ENCODE measurements at places on chromosomes 5 and 9. TPM values are rescaled to one million over a fixed set of nuclear protein-coding genes. Genes with fewer than 3 reads are reported as not detected.

GRCh38 chr9:126002476-126003350 is 255.5 kb downstream of the PBX3 start:
- DNase-seq: no peak

GRCh38 chr5:10266137-10266536 is 16.1 kb downstream of the CCT5 start:
- DNase-seq: no peak

DNA sequence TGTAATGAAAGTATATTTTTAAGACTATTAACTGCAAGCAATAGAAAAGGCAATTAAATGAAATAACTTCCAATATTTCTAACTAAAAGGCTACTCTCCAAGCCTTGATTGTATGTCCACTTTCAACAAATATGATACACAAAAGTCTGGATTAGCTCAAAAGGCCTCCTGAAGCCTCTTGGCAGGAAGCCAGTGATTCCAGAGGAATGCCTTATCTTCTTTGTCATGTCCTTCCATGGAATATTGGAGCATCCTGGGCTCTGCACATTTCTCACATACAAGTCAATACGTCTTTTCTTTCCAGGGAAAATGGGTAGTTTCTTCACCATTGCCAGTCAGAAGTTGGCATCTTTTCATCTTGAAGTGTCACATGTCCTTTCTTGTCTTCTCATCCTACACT is 357.8 kb downstream of the KDM4C start:
- DNase-seq: no peak

DNA sequence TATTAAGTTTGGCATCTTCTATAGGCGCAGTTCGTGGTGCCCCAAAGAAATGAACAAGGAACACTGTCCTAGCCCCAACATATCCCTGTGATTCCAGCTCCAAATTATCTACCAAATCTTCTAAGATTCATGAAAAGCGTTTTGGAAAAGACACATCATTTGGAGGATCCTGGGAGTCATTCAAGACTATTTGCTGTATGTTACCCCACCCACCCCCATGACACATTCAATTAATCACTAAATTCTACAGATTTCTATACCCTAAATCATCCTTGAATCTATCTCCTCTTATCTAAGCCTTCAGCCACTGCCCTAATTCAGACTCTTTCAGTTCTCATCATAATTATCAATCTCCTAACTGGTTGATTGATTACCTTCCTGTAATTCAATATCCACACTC is 5.5 kb upstream of the RUSC2 start:
- no peak for DNase-seq

DNA sequence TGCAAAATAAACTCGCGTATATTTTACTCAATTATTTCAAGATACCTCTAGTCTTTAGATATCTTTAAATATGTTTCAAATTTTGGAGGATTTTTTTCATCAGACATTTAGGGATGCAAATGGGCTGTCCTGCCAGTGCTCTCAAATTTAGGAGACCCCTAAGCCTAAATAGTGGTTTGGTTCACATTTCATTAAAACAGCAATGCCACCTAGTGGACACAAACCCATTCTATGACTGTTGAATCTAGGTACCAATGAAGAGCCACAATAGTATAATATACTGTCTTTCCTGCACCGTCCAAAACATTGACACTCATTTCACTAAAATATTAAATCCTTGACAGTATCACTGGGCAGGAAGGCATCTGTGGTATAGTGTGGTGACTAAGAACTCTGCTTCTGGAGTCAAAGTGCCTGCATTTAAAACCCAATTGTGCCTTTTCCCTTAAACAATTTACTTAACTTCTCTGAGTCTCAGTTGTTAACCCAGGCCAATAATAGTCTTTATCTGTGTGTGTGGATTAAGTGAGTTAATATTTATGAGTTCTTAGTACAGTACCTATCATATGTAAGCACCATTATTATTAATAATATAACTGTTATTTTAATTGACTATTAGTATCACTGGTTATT is 148.0 kb downstream of the RORB start:
- DNase-seq: no peak

DNA sequence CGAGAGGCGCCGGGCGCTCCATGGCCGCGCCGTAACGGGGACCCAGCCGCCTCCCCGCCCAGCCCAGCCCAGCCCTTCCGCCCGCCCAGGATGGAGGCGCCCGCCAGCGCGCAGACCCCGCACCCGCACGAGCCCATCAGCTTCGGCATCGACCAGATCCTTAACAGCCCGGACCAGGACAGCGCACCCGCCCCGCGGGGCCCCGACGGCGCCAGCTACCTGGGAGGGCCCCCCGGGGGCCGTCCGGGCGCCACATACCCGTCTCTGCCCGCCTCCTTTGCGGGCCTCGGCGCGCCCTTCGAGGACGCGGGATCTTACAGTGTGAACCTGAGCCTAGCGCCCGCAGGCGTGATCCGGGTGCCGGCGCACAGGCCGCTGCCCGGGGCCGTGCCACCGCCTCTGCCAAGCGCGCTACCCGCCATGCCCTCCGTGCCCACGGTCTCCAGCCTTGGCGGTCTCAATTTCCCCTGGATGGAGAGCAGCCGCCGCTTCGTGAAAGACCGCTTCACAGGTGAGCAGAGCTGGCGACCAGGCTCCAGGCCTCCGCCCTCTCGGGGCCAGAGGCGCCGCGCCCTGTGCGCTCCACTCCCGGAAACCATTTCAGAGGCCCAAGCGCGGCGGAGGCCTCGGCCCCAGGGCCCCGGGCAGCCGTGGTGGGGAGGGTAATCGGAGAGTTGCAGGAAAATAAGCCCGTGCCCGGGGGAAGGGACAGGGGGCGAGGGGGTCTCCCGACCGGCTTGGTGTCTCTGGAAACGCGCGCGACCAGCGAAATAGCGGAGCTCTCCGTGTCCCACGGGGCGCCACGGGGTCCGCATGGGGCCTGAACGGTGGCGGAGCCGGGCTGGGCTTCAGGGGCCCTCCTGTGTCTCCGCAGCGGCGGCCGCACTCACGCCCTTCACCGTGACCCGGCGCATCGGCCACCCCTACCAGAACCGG is 496 bp downstream of the TLX3 start:
- peak; percentile 59 for DNase-seq

DNA sequence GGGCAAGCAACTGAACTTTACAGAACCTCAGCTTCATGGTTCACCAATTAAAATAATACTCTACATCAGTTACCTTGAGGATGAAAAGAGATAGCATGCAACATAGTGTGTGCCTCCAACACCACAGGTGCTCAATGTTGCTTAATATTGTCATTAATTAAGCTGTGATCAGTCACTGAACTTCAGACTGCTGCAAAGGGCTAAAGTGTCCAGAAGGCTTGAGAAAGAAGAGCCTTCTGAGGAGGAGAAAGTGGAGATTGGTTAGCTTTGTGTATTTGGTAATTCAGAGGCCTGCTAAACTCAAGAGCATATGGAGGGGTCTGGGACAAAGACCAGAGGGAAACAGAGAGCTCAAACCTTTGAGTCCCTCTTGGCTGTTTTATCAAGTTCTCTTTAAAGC is 66.3 kb upstream of the SELENOP start:
- no peak for DNase-seq

GRCh38 chr9:125760537-125760936 is 13.4 kb downstream of the PBX3 start:
- no peak for DNase-seq

GRCh38 chr5:172544371-172545095 is 90.2 kb upstream of the SH3PXD2B start:
- DNase-seq: peak; percentile 6

Gene POU4F3
- total RNA-seq: not detected

DNA sequence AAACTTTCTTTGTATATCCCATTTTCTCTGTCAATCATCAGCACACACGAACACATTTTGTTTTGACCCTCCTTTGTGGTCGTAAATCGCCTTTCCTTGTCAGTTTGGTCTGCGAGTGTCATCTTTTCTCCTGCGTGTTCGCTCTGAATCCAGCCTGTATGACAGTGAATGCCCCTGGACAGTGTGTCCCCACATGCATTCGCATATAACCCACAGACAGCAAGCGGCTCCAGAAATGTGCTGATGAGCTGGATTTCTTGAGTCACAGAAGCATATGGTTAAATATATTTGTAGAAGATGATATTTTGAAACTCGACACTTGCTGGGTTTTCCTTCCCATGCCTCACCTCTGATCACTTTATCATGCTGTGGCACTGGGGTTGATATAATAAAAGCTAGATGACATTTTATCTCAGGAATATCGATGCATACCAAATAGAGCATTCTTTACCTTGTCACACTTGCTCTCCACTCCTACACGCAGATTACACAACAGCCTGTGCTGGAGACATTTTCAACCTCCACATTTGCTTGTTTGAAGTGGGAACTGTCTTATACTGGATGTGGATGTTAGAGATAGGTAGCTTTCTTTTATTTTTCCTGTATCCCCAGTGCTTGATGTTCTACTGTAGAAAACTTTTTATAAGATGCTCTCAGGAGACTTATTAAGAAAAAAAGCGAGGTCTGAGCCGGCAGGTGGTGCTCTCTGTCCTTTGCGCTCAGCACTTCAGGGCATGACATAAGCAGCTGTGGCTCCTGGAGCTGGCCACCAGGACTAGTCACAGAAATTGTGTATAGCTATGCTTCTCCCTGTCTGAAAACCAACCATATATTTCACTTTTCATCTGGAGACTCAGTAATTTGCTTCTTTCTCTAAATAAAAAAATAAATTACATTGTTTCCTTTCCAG is 215.1 kb downstream of the SH3GL2 start:
- no peak for DNase-seq

Gene GGTA1
- total RNA-seq: 9.5 TPM

Gene GFI1B
- 0.52 TPM for total RNA-seq

DNA sequence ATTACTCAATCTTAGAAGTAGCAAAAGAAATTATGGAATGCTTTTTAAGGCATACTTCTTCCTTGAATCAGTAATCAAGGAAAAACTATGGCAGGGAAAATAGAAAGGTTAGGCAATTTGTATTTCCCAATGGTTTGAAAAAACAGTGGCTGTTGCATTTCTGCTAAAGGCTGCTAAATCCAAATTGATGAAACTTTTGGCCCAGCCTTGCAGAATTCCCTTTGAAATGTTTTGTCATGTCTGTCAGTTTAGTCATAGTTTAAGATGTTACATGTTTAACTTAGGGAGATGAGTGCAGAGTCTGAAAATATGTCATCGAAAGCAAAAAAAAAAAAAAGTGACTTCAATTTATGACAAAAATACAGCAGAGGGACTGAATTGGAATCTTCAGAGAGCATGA is 878.9 kb upstream of the WWC1 start:
- no peak for DNase-seq

GRCh38 chr5:68224509-68225187 is 9.1 kb downstream of the PIK3R1 start:
- DNase-seq: no peak

DNA sequence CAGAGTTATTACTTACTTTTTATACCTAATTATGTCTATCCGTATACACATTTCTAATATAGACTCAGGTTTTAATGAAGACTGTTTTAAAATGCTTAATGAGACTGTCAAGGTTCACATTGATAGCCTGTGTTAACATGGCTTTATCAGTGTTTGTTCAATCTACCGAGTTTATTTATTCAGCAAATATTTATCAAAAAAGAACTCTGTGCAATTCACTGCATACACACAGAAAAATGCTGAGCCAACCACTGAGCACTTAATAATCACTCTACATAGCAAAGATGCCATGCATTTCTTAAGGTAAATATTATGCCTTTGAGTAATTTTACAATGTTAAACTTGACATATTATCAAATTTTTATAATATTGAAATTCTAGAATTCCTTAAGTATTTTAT is 428.2 kb downstream of the ANXA1 start:
- DNase-seq: no peak

DNA sequence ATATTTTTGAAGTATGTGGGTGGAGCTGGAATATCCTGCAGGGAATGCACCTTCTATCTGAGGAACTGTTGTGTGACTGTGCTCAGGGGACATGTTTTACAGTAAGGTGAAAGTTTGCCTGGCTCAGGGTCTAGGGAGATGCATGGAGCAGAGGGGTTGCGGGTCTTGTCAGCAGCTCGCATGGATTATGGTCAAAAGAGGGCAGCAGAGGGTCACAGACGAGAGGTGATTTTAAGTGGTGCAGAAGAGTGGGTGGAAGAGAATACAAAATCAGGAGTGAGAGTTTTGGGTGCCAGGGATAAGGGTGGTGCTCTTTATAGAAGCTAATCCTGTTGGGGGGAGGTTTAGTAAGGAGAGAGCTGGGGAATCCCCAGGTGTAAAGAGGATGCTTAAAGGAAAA is 53.5 kb upstream of the GRIN3A start:
- no peak for DNase-seq

GRCh38 chr5:154740483-154740882 is 14.7 kb upstream of the LARP1 start:
- DNase-seq: no peak

Gene ARL14EPL
- total RNA-seq: not detected

GRCh38 chr9:19161257-19162025 is 34.1 kb upstream of the PLIN2 start:
- DNase-seq: no peak

Gene EGFL7
- 302 TPM for total RNA-seq

Gene RABGAP1
- total RNA-seq: 58.6 TPM

- no peak for DNase-seq
Measured at GRCh38 chr5:40273936-40274335, 405.8 kb upstream of the PTGER4 start.

Gene PRRX2
- 1.1 TPM for total RNA-seq

DNA sequence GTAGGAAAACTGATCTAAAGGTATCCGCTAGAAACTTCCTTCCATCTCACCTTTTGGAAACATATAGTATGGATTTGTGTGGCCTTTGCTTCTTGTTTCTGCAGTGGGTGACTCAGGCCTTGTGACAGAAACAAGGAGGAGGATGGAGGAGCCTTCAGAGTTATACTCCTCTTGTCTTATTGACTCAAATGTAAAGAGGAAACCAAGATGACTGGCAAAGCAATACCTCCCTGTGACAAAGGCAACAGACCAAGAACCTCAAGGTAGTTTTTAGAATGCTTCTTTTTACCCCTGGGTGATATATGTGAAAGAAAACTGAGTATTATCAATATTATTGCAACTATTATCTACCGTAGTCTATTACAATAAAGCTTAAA is 123.3 kb upstream of the SLIT3 start:
- DNase-seq: no peak

DNA sequence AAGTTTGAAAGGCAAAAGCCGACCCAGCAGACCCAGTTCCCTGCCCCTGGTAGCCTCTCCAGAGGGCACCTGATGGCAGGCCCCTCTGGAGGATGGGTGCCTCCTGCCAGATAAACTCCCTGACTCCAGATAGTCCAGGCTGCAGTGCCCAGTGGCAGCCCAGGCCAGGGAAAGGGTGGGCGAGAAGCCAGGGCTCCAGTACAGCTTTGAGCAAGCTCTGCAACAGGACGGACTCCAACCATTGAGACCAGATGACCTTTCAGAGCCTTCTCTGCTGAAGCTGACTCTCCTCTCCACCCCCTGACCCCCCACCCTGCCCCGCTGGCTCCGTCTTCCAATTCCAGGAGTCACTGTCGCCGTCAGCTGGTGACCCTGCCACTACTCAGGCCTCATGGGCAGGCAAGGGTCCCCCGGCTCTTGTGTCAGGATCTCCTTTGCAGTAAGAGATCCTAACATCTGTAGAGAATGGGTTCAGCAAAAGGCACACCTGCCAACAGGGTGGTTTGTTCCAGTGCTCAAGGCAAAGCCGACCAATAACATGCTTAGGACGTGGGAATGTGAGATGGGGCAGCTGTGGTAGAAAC is 15.5 kb upstream of the FCN1 start:
- DNase-seq: no peak

Gene BTNL8
- total RNA-seq: 4.5 TPM

Gene SNX24
- total RNA-seq: 30.2 TPM

- no peak for DNase-seq
Measured at GRCh38 chr5:158832731-158833130, 267.0 kb downstream of the EBF1 start.

Gene SLC6A7
- total RNA-seq: not detected
